ENCODE measurements at places on chromosomes 7 and 10. TPM values are rescaled to one million over a fixed set of nuclear protein-coding genes. Genes with fewer than 3 reads are reported as not detected.

DNA sequence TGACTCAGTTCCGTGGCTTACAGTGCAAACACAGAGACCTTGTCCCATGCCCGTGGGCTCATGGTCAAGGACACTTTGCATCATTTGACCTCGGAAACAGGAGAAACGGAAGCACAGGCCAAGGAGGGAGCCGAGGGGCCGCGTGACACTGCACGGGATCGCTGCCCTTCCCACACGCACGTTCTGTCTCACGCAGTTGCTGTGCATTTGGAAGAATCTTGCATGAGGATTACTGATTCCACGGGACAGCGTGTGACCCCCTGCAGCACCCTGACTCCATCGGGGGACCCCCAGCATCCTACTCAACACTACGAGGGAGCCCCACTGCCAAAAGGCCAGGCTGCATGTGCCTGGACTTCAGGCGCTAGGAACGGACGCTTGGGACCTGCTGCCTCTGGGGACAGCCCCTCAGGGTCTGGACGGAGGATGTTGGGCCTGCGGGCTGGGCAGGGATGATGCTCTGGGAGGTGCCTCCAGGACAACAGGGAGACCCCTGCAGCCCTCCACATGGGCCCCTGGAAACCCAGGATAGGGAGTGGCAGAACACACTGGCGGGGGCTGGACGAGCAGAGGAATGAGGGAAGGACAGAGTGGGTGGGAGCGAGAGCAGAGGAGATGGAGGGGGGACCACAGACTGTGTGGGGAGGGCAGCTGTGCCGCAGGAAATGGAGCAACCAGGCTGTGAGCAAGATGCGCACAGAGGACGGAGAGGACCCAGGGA is 222.2 kb downstream of the DNAJB6 start:
- DNase-seq: no peak
- H3K4me1 ChIP-seq: no peaks in the 10 kb centered on the region
- no peaks in the 10 kb centered on the region for H3K27me3 ChIP-seq
- no peak overlapping the region for H3K4me3 ChIP-seq
- no peaks in the 10 kb centered on the region for H3K36me3 ChIP-seq
- no peak overlapping the region for H3K27ac ChIP-seq

DNA sequence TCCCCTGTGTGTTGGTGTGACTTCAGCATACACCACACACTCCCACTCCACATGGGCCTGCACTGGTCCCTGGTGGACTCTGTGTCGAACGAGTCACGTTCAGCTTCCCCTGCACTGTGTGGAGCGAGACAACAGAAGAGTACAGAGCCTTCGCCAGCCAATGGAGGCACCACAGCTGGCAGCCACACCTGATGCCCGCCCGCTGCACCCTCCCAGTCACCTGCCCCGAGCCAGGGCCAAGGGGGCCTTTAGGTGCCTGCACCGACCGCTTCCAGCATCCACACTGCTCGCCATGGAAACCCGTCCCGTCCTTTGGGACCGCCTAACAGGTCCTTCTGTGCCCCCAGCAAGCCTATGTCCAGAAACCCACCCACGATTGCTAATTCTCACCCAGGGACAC is 9.2 kb downstream of the FOXL3 start:
- no peak for DNase-seq
- no peaks in the 10 kb centered on the region for H3K4me1 ChIP-seq
- H3K36me3 ChIP-seq: no peaks in the 10 kb centered on the region
- no peak overlapping the region for H3K4me3 ChIP-seq
- peaks cover 6% of the 10 kb centered on the region for H3K27me3 ChIP-seq
- H3K27ac ChIP-seq: no peak overlapping the region

DNA sequence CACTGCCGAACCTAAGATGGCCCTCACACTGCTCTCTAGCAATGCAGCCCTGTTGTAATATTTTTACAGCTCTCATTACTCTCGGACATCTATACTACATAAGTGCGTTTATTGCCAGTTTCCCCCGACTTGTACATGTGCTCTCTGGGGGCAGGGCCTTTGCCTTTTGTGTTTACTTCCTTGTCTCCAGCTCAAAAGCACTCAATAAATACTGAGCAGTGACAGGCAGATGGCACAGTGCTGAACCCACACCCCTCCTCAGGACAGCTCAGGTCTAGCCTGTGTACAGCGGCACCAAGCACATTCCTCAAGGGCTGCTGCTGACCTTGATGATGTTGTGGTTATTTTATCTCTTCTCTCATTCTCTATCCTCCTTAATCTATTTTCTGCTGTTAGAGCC is 68.0 kb upstream of the ELMO1 start:
- no peaks in the 10 kb centered on the region for H3K27me3 ChIP-seq
- no peaks in the 10 kb centered on the region for H3K4me1 ChIP-seq
- DNase-seq: no peak
- H3K36me3 ChIP-seq: no peaks in the 10 kb centered on the region

GRCh38 chr7:70239918-70240317 is 641.6 kb downstream of the AUTS2 start:
- H3K4me1 ChIP-seq: no peaks in the 10 kb centered on the region
- H3K36me3 ChIP-seq: no peaks in the 10 kb centered on the region
- no peak for DNase-seq
- no peaks in the 10 kb centered on the region for H3K27me3 ChIP-seq
- H3K27ac ChIP-seq: no peak overlapping the region

Gene ZCWPW1
- 4.0 TPM for total RNA-seq

Gene PRRT4
- 0.10 TPM for total RNA-seq

Gene DNAJB6
- 90.7 TPM for total RNA-seq

DNA sequence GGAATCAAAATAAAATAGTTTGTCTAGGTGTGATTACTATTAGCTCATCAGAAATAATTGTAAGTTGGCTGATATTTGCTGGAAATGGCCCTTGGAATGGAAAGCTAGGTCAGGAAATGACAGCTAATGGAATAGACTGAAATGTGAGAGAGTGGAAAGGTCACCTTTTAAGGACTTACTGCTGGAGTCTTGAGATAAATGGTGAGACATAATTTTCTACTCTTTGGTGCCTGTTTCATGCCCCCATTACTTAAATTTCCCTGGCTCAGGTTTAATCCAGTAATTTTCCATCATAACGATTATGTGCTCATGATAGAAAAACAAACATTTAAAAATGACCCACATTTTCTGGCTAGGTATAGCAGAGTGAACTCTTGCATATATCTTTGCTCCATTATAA is 123.6 kb downstream of the ADAM22 start:
- no peak for DNase-seq
- H3K27ac ChIP-seq: no peak overlapping the region
- no peak overlapping the region for H3K4me3 ChIP-seq
- no peaks in the 10 kb centered on the region for H3K36me3 ChIP-seq
- no peaks in the 10 kb centered on the region for H3K27me3 ChIP-seq
- no peaks in the 10 kb centered on the region for H3K4me1 ChIP-seq
